Immature natural killer cell (primary cell): ENCODE measurements at places on chromosomes 11 and 22.

GRCh38 chr11:43914466-43914865 is 28.0 kb upstream of the C11orf96 start:
- no peaks in the 10 kb centered on the region for H3K27me3 ChIP-seq
- DNase-seq: no peak
- peaks cover 4% of the 10 kb centered on the region for H3K4me1 ChIP-seq

- peaks cover 3% of the 10 kb centered on the region for H3K27me3 ChIP-seq
- H3K4me1 ChIP-seq: peaks cover 34% of the 10 kb centered on the region
- H3K36me3 ChIP-seq: peaks cover 4% of the 10 kb centered on the region
- H3K4me3 ChIP-seq: no peak overlapping the region
- no peak overlapping the region for H3K27ac ChIP-seq
These were observed 5.1 kb downstream of the CCDC89 start for GRCh38 chr11:85680897-85681296.

GRCh38 chr11:92125321-92125720 is 99.3 kb upstream of the FAT3 start:
- no peaks in the 10 kb centered on the region for H3K36me3 ChIP-seq
- H3K27ac ChIP-seq: no peak overlapping the region
- H3K27me3 ChIP-seq: no peaks in the 10 kb centered on the region
- no peaks in the 10 kb centered on the region for H3K4me1 ChIP-seq
- H3K4me3 ChIP-seq: no peak overlapping the region

DNA sequence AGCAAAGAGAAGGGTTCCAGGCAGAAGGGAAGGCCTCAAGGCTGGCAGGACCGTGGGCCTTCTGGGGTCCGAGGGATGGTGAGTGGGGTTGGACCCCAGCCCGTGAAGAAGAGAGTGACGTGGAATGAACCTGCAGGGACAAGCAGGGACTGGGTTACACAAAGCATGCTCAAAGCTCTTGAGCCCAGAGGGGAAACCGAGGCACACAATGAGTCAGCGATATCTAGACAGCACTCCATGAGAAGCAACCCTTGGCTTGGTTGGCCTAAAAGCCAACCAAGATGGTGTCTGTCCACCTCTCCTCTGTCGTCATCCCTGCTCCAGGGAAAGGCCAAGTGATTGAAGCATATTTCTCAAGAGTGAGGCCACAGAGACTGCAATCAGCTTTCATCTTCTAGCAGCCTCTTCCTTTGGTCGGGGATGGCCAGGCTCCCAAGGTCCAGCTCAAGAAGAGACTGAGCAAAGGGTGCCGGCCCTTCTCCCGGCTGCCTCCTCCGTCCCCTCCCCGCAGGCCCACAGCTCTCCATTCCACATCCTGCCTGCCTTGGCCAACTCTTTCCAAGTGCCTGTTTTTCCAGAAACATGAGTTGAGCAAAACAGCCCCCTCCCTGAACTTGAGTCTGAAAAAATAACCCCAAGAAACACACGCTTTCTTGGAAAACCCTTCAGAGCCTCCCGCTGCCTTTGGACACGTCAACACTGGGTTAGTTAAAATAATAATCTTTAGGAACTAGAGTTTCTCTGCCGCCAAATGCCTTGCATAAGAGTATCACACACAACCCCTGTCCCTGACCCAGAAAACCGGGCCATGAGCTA is 556.6 kb downstream of the MIAT start:
- no peak for DNase-seq
- peaks cover 10% of the 10 kb centered on the region for H3K27me3 ChIP-seq
- no peaks in the 10 kb centered on the region for H3K36me3 ChIP-seq
- H3K4me1 ChIP-seq: no peaks in the 10 kb centered on the region

- no peak overlapping the region for H3K27ac ChIP-seq
- peaks cover 21% of the 10 kb centered on the region for H3K36me3 ChIP-seq
- H3K27me3 ChIP-seq: peaks cover 19% of the 10 kb centered on the region
- H3K4me1 ChIP-seq: peaks cover 5% of the 10 kb centered on the region
- peak overlapping the region; percentile 51 for H3K4me3 ChIP-seq
- DNase-seq: no peak
These were observed 7.1 kb upstream of the GAS2L1 start for GRCh38 chr22:29299136-29299900.
